ENCODE measurements at places on chromosomes 11 and 22. TPM values are rescaled to one million over a fixed set of nuclear protein-coding genes. Genes with fewer than 3 reads are reported as not detected.

Gene POU2F3
- total RNA-seq = not detected

Gene KRTAP5-7
- not detected for total RNA-seq

Gene ABTB2
- total RNA-seq = 1.1 TPM

Gene GTSE1
- 57.8 TPM for total RNA-seq
